ENCODE measurements at places on chromosomes 7 and 10.

DNA sequence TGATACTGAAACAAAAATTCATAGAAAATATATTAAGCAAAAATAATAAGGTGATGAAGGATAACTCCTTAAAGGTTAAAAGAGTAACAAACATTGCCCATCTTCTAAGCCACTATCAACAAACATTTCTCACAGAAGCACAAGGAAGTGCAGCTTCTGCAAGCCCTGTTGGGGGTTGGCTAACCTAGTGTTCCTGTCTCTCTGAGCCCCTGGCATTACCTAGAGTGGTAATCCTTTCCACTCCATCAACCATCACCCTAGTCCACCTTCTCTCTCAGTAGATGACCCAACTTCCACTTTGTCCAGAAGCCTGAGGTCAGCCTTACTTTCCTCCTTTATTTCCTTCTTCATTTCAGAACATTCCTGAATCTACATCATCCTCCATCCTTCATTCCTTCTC, 59.7 kb downstream of the HIPK2 start:
- no peak for DNase-seq

- DNase-seq = no peak
Measured at GRCh38 chr10:21495752-21496342, 29.6 kb downstream of the SKIDA1 start.

- no peak for DNase-seq
Measured at GRCh38 chr7:47521816-47522561, 59.9 kb downstream of the TNS3 start.

DNA sequence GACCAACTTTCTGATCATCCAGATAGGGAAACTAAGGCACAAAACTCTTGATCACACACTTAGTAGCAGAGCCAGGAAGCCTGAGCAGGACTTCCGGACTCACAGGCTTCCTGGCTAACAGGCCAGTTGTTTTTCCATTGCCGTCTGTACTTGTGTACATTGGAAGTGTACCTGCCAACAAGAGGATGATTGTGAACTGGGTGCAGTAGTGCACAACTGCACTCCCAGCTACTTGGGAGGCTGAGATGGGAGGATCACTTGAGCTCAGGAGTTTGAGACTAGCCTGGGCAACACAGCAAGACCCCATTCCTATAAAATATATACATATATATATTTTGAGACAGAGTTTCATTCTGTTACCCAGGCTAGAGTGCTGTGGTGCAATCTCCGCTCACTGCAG, 35.2 kb upstream of the OTUD1 start:
- DNase-seq = no peak

- DNase-seq = no peak
Measured at GRCh38 chr7:53272081-53272480, 236.6 kb downstream of the POM121L12 start.

GRCh38 chr7:27866256-27866655, 126.3 kb downstream of the TAX1BP1 start:
- DNase-seq = no peak

DNA sequence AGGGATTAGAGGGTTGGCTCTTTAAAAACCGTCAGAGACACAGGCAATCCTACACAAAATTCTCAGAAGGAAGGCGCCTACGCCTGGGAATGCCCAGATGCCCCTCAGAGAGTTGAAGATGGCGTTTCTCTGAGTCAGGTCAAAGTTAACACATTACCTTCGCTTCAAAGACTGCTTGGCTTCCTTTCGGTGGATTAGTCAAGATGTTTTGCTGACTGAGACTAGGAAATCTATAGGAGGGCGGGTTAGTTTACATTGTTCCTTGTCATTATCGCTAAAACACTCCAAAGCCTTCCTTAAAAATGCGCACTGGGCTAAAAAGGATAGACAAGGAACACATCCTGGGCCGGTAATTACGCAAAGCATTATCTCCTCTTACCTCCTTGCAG, 995 bp upstream of the CFTR start:
- no peak for DNase-seq

GRCh38 chr7:111210043-111210442, 119.1 kb downstream of the LRRN3 start:
- DNase-seq = no peak

Data from smooth muscle cell of the brain vasculature (primary cell).